ENCODE measurements at places on chromosomes 2 and 18. TPM values are rescaled to one million over a fixed set of nuclear protein-coding genes. Genes with fewer than 3 reads are reported as not detected.

The BCL2 gene
- 107 TPM for total RNA-seq

The RGPD3 gene
- 0.34 TPM for total RNA-seq

The DARS1 gene
- 211 TPM for total RNA-seq

The SPRED2 gene
- 5.9 TPM for total RNA-seq

The QPCT gene
- total RNA-seq: 0.56 TPM

The SCYGR5 gene
- not detected for total RNA-seq

The SIGLEC15 gene
- not detected for total RNA-seq

The KCNF1 gene
- total RNA-seq: not detected
